ENCODE measurements at places on chromosomes 3 and 15. TPM values are rescaled to one million over a fixed set of nuclear protein-coding genes. Genes with fewer than 3 reads are reported as not detected.

The TLE3 gene
- total RNA-seq: 40.3 TPM

DNA sequence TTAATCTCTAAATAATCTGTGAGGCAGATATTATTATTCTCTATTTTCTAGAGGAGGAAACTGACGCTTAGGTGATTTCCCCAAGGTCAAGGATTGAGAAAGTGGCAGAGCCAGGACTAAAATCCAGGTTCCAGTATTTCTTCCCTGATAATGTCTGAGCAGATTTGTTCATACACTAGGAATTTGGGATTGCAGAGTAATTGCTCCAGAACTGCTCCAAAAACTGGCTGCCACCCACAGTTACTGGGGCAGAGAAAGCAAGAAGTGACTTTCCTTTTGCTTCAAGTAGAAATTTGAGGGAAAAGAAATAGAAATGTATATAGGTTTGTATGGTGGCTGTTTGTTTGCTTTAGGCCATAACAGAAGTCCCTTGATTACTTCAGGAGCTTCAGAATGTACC, 60.6 kb downstream of the SLC12A8 start:
- H3K27me3 ChIP-seq: no peaks in the 10 kb centered on the region
- H3K36me3 ChIP-seq: no peaks in the 10 kb centered on the region
- H3K4me1 ChIP-seq: peaks cover 24% of the 10 kb centered on the region

- no peak for DNase-seq
- H3K27me3 ChIP-seq: no peaks in the 10 kb centered on the region
- H3K27ac ChIP-seq: no peak overlapping the region
- no peaks in the 10 kb centered on the region for H3K36me3 ChIP-seq
- no peak overlapping the region for H3K4me3 ChIP-seq
- H3K4me1 ChIP-seq: no peaks in the 10 kb centered on the region
These were observed 24.7 kb upstream of the ZNF639 start for GRCh38 chr3:179297971-179298725.

GRCh38 chr3:45676325-45677032, 12.7 kb upstream of the SACM1L start:
- no peak for DNase-seq
- peaks cover 25% of the 10 kb centered on the region for H3K4me1 ChIP-seq
- H3K36me3 ChIP-seq: peaks cover 86% of the 10 kb centered on the region
- no peaks in the 10 kb centered on the region for H3K27me3 ChIP-seq
- no peak overlapping the region for H3K4me3 ChIP-seq

DNA sequence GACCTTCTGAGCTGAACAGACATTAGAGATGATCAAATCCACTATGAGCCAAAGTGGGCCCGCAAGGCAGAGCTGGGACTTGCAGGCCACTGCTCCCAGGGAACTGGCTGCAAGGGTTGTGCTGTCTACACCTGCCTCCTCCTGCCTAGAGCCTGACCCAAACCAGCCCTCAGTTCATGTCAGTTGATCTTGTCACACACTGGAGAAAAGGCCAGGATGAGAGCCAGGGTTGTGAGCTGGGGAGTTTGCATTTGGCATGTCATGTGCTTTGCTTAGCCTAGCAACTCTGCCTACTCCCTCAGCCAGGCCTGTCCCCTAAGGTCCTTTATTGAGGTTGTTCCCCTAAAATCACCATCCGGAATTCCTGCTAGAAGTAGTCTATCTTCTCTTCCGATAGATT, 67.8 kb downstream of the RAB11A start:
- no peaks in the 10 kb centered on the region for H3K27me3 ChIP-seq
- H3K36me3 ChIP-seq: no peaks in the 10 kb centered on the region
- H3K4me1 ChIP-seq: peaks cover 11% of the 10 kb centered on the region

GRCh38 chr3:7697548-7697947, 804.1 kb upstream of the LMCD1 start:
- H3K4me1 ChIP-seq: no peaks in the 10 kb centered on the region
- no peak overlapping the region for H3K27ac ChIP-seq
- H3K36me3 ChIP-seq: no peaks in the 10 kb centered on the region
- H3K4me3 ChIP-seq: no peak overlapping the region

DNA sequence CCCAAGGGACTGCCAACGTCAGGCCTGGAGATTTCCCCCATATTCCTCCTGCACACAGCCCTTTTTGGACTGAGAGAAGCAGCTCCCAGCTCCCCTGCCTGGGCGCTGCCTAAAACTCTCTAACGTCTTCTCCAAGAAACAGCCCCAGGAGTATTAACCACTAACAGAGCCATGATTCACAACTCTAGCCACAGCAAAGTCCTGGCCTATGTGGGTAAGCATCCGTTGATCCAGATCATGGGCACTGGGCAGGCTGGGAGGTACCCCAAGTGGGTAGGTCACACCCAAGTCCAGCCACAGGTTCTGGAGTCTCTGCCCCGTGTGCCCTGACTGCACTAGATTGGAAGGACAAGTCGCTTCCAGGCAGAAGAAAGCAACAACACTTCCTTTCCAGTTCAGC, 31.9 kb downstream of the NBEAL2 start:
- H3K4me1 ChIP-seq: peaks cover 28% of the 10 kb centered on the region
- no peak overlapping the region for H3K4me3 ChIP-seq
- H3K27me3 ChIP-seq: no peaks in the 10 kb centered on the region

Data from stomach (tissue), 19 donors.